Fibroblast of upper back skin (primary cell): ENCODE measurements at places on chromosomes 7 and 10.

GRCh38 chr7:4270941-4271715, 411.0 kb upstream of the FOXK1 start:
- no peak for DNase-seq

DNA sequence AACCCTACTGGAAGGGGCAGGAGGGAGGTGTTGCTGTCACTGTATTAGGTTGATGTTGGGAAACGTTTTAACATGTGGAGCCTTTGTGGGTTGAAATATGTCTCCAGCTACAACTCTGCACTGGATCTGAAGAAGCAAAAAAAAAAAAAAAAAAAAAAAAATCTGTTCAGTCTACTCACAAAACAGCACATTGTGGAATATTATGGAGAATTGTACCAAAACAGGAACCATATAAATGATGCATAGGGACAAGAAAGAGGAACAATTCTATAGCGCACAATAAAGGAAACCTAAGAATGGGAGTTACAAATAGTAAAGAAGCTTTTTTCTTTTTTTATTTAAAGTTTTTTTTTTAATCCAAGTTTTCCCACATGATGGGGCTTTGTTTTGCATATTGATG, 63.8 kb downstream of the CCSER2 start:
- DNase-seq: no peak

GRCh38 chr10:16867556-16867955, 50.3 kb upstream of the RSU1 start:
- peak; percentile 87 for DNase-seq

- no peak for DNase-seq
Measured at GRCh38 chr10:114547514-114547913, 110.6 kb downstream of the ABLIM1 start.

DNA sequence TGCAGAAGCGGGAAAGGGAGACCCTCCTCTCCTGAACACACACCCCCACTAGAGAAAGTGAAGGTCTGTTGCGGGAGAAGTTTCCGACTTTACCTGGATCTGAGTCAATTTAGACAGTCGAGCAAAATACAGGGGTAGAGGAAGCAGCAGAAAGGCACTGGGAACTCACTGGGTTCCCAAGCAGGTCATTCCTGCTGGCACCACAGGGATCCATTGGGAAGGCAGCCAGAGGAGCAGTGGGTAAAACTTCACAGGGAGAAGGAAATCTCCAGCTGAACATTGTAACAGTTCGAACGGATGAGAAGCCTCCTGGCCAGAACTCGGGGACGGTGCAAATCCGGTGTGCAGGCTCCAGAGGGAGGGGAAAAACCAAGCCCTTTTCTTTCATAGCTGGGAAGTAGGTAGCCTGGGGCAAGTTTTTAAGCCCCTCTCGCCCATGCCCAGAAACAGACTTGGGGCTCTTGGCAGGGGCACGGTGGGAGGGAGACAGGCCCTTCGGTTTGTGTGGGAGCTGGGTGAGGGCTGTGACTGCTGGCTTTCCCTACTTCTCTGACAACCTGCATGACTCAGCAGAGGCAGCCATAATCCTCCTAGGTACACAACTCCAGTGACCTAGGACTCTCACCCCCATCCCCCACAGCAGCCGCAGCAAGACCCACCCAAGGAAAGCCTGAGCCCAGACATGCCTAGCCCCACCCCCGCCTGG, 51.9 kb downstream of the DDC start:
- DNase-seq: no peak

- DNase-seq: no peak
Measured at GRCh38 chr10:97087296-97087695, 98.5 kb downstream of the SLIT1 start.

DNA sequence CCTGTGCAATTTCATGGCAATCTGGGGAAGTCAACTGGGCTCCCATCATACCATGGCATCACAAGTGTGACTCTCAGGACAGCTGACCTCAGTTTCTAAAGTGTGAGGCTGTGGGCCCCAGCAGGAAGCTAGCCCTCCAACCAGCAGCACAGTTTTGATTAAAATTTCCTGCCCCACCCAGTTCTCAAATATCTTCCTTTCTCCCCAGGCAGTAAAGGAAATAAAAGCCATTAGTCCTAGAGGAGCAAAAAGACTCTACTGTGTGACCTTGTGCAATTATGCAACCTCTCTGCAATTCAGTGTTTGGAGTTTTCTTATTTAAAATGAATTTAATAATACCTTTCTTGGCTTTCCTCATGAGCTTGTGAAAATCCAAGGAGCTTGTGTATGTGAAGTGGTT, 143.1 kb upstream of the CDCA7L start:
- no peak for DNase-seq

GRCh38 chr7:96080027-96080426, 241.9 kb downstream of the SLC25A13 start:
- DNase-seq: no peak
